ENCODE measurements at places on chromosomes 3 and 15. TPM values are rescaled to one million over a fixed set of nuclear protein-coding genes. Genes with fewer than 3 reads are reported as not detected.

Gene POPDC2
- 7.1 TPM for total RNA-seq

DNA sequence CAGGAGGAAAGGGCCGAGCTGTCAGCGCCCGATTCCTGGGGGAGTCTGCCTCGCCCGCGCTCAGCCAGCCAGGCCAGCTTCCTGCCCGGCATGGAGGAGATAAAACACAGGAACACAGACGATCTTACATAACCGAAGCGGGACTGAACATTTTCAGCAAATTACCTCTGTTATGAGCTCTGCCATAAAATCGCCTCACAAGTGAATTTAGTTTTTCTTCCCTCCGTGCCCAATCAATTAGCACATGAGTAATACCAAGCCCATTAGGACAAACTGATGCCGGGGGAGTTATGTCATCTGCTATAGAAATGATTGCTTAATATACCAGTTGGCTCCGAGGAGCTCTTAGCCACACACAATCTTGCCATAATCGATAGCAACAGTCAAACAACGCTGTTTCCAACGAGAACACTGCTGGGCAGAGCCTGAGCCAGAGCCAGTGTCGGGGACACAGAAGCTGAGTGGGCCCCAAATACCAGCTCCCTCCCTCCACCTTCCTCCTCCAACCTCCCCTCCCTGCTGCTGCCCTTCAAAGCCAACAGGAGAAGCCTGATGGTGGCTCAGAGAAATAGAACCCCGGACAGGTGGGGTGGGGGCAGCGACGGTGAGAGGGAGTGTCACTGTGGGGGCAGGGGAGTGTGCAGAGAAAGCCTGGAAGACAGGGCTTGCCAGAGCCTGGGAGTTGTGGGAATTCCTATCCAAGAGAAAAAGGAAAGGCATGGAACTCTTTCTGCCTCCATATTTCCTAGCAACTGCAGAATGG, 279.4 kb upstream of the TLE3 start:
- no peak for DNase-seq

DNA sequence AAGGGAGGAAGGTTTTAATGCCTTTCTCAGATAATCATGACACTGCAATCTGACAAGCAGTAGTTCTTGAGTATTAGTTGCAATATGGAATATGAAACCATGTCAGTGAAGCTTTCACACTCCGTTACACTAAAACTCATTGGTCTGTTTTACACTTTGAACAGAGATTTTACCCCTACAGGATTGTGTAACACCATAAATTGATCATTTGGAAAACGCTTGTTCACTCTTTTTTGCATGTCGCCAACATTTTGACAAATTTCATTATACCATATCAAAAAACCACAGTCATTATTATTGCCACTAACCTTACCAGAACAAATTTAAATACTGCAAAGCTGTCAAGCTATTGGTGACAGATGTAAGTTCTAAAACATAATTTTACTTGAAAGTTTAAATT, 404.8 kb upstream of the THBS1 start:
- no peak for DNase-seq

DNA sequence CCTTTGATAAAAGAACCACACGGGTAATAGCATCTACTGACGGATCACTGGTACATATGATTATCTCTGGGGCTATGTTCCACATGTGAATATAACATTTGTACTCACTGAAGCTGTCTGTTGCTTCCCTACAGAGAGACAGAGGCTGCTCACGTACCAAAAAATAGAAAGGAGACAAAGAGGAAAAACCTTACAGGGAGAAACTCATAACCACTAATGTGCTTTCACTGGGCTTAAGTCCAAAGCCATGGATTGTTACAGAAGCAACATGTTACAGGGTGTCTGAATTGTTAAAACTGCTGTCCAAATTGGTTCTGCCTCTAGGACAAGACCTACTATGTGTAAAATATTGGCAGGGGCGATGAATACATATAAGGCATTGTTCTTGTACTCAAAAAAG, 311.9 kb downstream of the FOXP1 start:
- DNase-seq, result no peak

DNA sequence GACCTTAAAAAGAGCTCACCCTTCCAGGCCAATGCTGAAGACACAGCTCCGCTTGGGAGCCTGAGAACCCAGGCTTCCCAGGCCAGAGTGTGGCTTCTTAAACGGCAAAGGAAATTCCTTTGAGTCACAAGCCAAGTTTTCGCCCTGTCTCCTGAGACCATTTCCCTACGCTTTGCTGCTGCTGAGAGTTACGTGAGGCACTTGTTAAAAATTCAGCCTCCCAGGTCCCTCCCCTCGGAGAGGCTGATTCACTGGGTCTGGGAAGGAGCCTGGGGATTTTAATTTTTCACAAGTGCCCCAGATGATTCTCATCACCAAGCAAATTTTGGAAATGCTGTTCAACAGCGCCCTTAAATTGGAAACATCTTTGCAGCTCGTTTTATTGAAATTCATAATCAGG, 25.5 kb downstream of the RLBP1 start:
- DNase-seq, result no peak

GRCh38 chr3:66248641-66249040, 27.8 kb downstream of the SLC25A26 start:
- DNase-seq, result no peak
